Cerebellar nuclear complex (tissue), 1 donor: ENCODE measurements at places on chromosomes 6 and 20.

DNA sequence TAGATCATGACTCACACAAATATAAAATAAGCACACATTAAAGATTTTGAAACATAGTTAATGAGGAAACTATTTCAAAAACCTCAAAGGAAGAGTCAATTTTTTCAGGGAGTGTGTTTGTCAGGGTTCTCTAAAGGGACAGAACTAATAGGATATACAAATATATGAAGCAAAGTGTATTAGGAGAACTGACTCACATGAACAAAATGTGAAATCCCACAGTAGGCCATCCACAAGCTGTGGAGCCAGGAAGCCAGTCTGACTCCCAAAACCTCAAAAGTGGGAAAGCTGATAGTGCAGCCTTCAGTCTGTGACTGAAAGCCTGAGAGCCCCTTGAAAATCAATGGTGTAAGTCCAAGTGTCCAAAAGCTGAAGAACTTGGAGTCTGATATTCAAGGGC, 898.0 kb upstream of the EYS start:
- no peak for DNase-seq

DNA sequence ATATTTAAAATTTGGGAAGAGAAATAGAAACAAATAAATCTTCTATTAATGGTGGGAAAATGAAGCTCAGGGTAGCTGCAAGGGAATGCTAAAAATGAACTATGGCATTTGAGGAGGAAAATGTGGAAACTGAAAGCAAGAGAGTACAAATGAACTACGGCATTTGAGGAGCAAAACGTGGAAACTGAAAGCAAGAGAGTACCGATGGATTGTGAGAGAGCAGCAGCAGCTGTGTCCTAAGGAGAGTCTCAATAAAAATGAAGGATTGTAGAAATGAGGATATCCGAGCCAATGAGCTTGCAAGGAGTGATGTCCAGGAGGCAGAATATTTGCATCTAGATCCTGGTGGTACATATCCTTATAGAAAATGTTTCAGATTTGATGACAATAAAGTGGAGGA, 547.1 kb upstream of the ZNF337 start:
- no peak for DNase-seq

DNA sequence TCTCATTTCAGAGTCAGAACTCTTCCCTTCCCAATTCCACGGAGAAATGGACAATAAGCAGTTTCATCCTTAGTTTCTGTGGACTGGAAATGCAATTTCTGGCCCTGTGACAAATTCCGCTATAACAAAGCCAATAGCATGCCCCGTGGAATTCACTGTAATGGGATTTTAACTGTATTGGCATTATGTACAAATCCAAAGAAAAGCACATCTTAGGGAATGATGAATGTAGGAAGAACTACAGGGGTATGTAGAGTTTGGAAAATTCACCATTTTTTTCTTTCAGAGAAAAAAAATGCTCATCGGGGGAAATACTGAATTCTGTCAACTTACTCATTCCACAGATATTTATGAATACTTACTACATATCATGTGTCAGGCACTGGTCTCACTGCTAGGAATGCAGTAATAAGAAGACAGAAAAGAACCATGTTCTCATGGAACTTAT, 43.5 kb downstream of the KIF6 start:
- no peak for DNase-seq

GRCh38 chr20:19688031-19688806, 69.8 kb upstream of the RIN2 start:
- no peak for DNase-seq

DNA sequence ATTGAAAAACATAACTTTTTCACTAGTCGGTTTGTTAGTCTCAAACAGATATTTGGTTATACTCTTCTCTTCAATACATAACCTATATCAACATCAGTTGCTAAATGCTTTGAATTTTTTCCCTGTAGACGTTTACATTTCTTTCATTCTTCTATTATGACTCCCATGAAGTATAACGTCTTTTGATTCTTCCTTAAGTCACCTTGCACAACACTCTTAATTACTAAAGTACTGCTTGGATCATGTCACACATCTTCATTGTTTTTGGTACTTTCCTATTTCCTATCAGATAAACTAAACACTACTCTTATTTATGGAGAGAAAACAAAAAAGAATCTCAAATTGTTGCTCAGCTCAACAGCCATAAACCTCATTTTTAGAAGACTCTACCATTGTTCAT, 23.0 kb upstream of the BMP5 start:
- no peak for DNase-seq

DNA sequence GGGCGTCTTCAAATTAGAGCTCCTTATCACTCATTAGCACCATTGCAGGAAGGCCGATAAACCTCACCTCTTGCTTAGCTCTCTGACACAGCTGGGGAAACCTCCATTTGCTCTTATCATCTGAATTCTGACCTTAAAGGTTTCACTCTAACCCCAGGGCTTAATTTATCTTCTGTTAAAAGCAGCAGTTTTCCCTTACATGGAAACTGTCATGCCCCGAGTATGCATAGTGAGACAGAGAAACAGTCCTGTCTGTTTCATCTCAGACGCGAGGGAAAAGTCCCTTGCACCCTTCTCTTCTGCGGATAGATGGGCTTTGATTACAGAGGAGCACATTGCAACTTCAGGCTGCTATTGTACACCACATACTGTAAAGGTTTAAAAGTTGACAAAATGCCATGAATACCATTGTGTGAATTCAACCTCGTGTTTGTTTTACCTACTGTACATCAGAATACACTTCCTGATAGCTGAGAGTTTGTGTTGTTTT, 191.5 kb upstream of the BMP2 start:
- DNase-seq: no peak

DNA sequence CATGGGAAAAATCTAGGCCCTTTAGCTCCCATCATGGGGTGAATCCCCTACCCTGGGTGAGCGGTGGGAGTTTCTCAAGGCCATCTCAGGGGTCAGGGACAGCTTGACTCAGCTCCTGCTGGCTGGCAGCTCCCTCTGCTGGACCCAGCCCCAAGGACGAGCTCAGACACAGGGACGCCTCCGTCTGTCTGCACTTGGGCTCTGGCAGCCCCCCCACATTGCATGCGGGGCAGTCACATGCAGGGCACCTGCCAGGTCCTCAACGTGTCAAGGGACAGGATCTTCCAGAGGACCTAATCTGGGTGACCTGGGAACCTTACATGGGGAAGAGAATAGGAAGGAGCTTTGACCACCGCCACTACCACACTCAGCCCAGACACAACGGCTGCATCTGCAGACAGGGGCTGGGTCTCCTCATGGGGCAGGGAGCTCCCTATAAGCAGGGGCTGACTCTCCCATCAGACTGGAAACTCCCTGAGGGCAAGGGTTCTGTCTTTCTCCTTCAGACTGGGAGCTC, 173.4 kb downstream of the MRPL14 start:
- DNase-seq: no peak

- DNase-seq: no peak
Observed at GRCh38 chr6:51960419-51960818, 127.0 kb downstream of the PKHD1 start.

DNA sequence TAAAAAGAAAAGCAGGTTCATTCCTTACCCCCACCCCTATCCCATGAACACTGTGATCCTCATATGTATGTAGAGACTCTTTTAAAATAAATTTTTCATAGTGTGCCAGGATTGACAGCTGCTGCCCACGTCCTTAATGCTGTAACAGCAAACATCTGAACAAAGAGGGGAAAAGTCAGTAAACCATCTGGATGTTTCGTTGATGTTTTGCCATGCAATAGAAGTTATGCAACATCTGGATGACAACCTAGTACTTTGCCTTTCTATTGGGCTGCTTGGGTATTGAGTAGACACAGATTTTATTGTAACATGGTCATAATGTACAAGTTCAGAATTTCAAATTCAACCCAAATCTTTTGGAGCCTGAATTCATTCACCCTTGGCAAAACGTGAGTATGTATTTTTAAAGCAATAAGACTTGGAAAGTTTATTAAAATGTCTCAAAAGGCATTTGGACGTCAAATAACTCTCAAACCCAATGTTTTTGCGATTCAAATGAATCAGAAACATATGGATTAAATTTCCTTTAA, 500.3 kb downstream of the DHX35 start:
- DNase-seq: no peak

GRCh38 chr6:154157082-154157481, 118.0 kb downstream of the OPRM1 start:
- DNase-seq: no peak

GRCh38 chr6:146410851-146411595, 132.6 kb upstream of the RAB32 start:
- DNase-seq: no peak

- DNase-seq: no peak
Observed at GRCh38 chr20:23003881-23004460, 31.1 kb upstream of the SSTR4 start.

GRCh38 chr6:110636781-110637180, 160.4 kb upstream of the SLC22A16 start:
- DNase-seq: no peak

DNA sequence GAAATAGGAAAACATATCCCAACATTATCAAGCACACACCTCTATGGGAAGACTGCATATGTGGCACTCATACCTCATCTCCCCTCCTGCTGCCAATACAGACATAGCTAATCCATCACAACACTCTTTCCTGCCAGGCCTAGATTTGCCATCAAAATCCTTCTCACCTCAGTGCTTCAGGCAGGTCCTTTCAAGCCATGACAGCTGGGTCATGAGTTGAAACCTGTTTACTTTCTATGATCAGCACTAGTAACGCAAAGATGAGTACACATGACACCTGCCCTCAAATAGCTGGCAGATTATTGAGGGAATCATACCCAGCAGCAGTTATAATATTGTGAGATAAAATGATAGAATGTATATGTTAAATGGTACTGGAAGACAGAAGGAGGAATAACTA, 183.1 kb downstream of the AIG1 start:
- DNase-seq: no peak

GRCh38 chr6:103872233-103872632, 987.5 kb downstream of the HACE1 start:
- no peak for DNase-seq

GRCh38 chr6:166242888-166243287, 65.3 kb downstream of the PRR18 start:
- no peak for DNase-seq

DNA sequence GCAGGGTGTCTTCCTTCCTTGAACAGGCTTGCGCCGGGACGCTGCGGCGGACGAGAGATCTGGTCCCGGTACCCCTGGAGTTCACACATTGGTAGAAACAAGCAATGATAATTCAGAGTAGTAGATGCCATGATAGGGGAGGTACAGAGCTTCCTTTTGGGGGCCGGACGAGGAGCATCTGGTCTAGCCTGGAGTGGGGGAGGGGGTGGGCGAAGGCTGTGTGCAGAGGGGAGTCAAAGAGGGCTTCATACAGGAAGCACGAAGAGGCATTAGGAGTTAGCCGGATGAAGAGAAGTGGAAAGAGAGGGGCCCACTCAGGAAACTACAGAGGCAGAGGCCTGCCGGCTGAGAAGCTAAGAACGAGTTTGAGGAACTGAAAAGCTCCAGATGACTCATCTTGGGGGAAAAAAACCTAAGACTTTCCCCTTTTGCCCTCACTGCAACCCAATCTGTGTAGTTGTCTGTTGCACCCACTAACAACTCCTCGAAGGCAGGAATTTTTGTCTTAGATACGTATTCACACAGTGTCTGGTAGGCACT, 611 bp downstream of the CNPY3 start:
- DNase-seq: no peak

DNA sequence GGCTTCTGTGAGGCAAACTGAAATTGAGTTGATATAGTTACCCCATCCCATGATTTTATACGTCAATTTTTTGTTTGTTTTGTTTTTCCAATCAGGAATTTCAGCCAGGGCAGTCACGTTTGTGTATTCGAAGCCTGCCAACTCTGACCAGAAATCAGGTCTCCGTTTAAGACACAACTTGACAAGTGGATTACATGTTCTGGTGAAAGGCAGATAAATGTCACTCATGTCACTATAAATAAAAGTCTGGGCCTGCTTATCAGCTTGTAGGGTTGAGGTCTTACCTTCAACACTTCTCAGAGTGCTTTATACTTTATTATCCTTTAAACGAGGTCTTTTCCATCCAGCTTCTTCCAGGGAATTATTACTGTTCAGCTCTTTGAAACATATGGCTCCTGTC, 8.4 kb upstream of the XRN2 start:
- DNase-seq: no peak

- DNase-seq: no peak
Observed at GRCh38 chr6:136967876-136968752, 46.0 kb downstream of the SLC35D3 start.

GRCh38 chr6:33839399-33840047, 35.7 kb upstream of the MLN start:
- no peak for DNase-seq

GRCh38 chr6:32439602-32440214, at the start of gene HLA-DRA:
TSS of gene HLA-DRA (plus strand) at chr6:32439887. CDS start at chr6:32439951, 64 bp downstream.
- DNase-seq: no peak

- no peak for DNase-seq
Observed at GRCh38 chr20:3173610-3174441, 477 bp upstream of the LZTS3 start.

- no peak for DNase-seq
Observed at GRCh38 chr6:137224799-137225198, 5.6 kb upstream of the IFNGR1 start.

- DNase-seq: no peak
Observed at GRCh38 chr6:113870917-113871316, 13.8 kb downstream of the MARCKS start.

DNA sequence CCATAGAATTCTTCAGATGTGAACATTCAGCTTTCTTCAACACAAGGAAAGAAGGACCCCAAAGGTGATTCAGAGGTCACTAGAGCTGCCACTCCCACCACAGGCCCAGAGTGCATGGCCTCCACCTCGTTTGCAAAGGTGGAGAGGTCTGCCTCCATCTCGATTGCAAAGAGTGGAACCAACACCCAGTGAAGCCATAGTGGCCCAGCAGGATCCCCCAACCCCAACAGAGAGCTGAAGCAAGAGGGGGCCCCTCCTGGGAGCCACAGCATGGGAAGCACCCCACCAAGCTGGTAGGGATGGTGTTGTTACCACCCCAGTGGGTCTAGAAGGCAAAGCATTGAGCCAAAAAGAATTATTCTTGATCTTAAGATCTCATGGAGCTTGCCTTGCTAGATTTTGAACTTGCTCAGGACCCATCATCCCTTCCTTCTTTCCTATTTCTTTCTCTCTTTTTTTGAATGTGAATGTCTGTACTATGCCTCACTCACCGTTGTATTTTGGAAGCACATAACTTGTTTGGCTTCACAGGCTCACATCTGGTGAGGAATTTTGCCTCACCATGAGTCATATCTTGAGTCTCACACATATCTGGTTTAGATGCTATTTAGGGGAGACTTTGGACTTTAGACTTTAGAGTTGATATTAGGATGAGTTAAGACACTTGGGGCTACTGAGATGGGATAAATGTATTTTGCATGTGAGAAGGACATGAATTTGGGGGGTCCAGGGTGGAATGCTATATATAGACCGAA, 119.2 kb downstream of the ANKRD60 start:
- no peak for DNase-seq

GRCh38 chr6:21352131-21352530, 241.4 kb upstream of the SOX4 start:
- DNase-seq: no peak

- no peak for DNase-seq
Observed at GRCh38 chr6:45741437-45742171, 274.1 kb downstream of the CLIC5 start.
